ENCODE measurements at places on chromosomes 11 and 22.

GRCh38 chr11:72624496-72625201, 49.6 kb downstream of the PDE2A start:
- DNase-seq: no peak

GRCh38 chr11:28969832-28970231, 861.6 kb downstream of the METTL15 start:
- no peak for DNase-seq

GRCh38 chr22:50074551-50075530, 10.4 kb downstream of the MLC1 start:
- DNase-seq: no peak

DNA sequence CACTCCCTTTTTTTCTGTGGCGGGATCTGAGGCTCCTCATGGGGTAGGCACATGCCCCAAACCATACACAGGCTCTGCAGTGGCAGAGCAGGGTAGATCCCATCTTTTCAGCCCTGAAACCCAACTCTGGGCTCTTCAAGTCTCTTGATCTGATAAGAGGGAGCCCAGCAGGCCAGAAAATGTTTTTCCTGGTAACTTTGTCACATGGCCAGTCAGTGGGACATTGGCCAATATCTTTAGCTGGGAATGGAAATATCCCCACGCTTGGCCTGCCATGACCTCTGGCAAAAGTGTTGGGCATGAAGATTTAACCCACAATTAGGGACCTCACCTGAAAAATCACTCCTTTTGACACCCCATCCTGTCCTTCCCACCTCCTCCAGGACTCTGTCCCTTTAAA, 8.1 kb downstream of the INPP5J start:
- no peak for DNase-seq

DNA sequence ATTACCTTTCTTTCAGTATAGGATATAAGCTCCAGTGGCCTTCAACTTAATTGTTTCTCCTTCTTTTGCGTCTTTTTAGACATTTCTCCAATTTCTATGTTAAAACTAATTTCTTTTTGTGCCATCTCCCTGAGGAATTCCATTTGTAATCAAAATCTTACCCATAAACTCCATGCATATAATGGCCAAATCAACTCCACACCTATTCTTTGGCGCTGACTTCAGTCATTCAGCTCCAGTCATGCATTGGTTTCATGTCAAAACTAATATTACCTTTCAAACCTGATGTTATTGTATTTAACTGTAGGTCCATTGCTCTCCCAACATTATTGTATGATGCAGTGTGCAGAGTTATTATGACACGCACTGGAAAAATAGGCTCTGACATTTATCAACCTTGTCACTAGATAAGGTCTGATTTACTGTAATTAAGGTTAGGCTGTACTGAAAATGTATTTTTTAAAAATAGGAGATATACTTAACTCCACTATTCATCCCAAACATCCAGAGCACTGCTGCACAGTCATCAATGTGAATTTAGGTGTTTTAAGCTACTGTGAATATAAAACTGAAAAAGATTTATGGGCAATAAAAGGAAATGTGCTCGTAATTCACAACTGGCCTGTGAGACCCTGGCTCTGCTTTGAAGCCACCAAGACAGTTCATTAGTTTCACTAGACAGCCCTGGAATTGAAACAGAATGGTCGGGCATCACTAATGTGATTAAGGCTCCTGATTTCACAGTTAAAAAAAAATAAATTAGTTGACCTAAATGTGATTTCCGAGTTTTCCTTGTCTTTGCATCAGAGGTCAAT, 180.6 kb upstream of the GRIA4 start:
- no peak for DNase-seq

DNA sequence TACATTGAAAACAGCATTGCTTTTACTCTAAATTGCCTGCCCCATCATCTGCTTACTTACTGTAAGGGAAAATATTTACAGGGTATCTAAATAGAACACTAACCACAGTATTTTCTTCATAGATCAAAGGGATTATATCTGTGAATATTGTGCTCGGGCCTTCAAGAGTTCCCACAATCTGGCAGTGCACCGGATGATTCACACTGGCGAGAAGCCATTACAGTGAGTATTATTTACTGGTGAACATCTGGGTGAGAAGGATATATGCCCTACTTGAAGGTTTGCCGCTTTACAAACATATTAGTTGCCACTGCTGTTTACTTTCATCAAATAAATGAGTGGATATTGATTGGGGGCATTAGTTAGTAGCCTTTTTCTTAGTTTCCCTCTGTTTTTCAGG, 5.9 kb upstream of the CNTF start:
- DNase-seq: no peak

GRCh38 chr22:43467216-43467940, 55.6 kb downstream of the MPPED1 start:
- no peak for DNase-seq

GRCh38 chr11:8356721-8357504, 93.2 kb upstream of the LMO1 start:
- DNase-seq: no peak
